ENCODE measurements at places on chromosomes 1 and 21.

GRCh38 chr1:205258261-205258691, 30.5 kb downstream of the TMCC2 start:
- no peak for DNase-seq

DNA sequence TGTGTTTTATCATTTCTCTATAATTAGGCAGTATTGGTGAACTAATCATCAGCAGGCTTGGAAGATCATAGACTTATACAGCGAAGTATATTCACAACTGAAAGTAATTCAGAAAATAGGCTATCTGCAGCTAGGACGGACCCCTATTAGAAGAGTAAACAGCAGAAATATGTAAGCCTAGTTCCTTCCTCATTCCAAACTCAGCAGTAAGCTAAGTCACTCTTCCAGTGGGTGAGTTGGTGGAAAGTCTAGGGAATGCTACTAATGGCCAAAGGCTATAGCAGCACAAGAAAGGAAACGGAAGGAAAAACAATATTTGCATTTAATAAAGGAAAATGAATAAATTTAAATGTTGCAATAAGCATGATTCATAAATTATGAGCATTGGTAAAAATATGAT, 918.1 kb upstream of the TMPRSS15 start:
- no peak for DNase-seq

- no peak for DNase-seq
These were observed 94.4 kb downstream of the NAV1 start for GRCh38 chr1:201633297-201633696.

- no peak for DNase-seq
These were observed 59.4 kb upstream of the CYP2J2 start for GRCh38 chr1:59985911-59986515.

- no peak for DNase-seq
These were observed 14.6 kb upstream of the ADAR start for GRCh38 chr1:154622503-154623039.

DNA sequence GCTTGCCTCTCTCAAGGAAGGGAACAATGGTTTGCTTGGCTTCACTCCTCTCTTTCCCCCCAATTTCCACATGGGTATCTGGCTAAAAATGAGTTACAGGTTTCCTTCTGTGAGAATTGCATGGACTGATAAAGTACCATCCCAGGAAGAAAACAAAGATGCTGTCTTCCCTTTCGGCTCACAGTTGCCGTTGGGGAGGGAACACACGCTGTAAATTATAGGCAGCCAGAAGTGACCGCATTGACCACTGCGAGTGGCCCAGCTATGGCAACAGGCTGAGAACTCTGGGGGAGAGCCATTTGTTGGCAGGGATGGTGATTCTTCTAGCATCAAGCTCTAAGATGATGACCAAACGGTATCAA, 2.9 kb downstream of the RUNX1 start:
- DNase-seq = no peak

- no peak for DNase-seq
These were observed 247.2 kb downstream of the FMN2 start for GRCh38 chr1:240338837-240339236.

GRCh38 chr1:154764773-154765172, 105.3 kb downstream of the KCNN3 start:
- no peak for DNase-seq

- no peak for DNase-seq
These were observed 80.8 kb downstream of the PGBD5 start for GRCh38 chr1:230345139-230345885.

DNA sequence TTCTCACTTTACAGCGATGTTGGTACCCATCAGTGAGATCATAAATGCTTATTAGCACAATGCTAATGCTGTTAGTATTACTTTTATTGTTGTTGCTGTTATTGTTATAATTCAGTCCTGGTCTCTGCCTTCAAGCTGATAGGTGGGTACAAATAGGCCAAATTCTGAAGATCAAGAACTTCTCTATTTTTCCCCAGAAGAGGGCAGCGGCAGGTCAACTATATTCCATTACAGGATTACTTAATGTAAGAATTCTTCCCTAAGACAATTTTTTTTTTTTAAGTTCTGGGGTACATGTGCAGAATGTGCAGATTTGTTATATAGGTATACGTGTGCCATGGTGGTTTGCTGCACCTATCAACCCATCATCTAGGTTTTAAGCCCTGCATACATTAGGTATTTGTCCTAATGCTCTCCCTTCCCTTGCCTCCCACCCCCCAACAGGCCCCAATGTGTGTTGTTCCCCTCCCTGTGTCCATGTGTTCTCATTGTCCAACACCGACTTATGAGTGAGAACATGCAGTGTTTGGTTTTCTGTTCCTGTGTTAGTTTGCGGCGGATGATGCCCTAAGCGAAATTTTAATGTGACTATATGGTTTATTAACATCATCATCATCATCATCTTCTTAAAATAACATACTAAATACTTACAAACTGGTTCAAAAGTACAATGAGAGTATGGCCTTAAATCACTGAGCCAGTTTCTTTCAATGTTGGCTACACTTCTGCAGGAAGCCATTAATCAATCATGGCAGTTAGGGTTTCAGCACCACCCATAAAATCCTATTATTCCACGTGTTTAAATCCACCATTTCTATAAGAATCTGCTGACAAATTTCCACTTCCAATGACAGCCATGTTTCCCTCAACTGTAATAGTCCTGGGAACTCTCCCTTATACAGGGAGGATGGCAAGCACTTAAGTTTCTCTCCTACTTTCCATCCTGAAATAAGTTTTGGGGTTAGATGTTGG, 19.2 kb downstream of the SLC19A2 start:
- DNase-seq = no peak

Measured in NCI-H187 treated with DMSO at 0.1 percent for 48 hours (cell line).